ENCODE measurements at places on chromosomes 7 and 10.

DNA sequence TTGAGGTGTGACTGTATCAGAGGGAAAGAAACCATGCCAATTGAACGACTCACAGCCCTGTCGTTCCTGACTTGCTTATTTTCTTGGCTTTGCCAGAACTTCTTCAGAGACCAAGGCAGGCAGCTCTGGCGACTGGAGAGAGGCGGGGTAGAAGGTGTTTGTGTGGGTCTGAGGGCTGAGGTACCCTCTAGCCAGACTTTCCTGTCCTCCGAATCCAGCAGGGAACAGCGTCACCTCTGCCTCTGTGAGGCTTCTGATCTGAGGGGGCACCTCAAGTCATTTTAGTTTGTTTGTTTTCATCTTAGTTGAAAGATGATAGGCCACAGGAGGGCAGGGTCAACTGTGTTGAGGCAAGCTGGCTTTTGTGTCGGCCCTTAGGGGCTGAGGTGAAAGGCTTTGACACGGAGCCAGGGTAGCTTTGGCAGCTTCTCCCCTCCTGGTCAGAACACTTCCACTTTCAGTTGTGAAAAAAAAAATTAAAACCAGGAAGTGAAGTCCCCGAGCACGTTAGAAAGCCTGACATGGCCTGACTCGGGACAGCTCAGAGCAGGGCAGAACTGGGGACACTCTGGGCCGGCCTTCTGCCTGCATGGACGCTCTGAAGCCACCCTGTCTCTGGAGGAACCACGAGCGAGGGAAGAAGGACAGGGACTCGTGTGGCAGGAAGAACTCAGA is 1.9 kb downstream of the ACSL5 start:
- no peak for DNase-seq

GRCh38 chr7:7510794-7511193 is 24.9 kb downstream of the COL28A1 start:
- DNase-seq: no peak

- no peak for DNase-seq
Measured at GRCh38 chr10:58239561-58240169, 28.0 kb downstream of the IPMK start.

DNA sequence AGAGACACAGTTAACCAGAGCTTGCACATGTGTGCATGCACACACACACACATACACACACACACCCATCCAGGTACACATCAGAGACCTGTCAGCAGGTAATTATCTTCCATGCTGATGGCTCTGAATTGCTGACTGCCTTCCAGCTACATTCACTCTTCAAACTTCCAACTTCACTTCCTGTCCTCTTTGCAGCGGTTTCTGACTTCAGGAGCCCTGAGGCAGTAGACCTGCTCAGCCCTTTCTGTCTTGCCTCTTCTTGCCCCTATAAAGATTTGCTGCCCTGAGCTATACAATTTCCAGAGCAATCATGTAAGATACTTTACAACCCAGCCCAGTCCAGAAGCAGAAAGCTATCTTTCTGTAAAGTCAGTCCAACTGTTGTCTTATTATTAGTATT is 310.2 kb downstream of the FGFR2 start:
- no peak for DNase-seq

- DNase-seq: no peak
Measured at GRCh38 chr7:113175525-113176104, 57.3 kb upstream of the SMIM30 start.

Data from activated CD8-positive, alpha-beta memory T cell treated with anti-CD3 and anti-CD28 coated beads for 1 hour (primary cell).